ENCODE measurements at places on chromosomes 16 and 17. TPM values are rescaled to one million over a fixed set of nuclear protein-coding genes. Genes with fewer than 3 reads are reported as not detected.

The OR1F1 gene
- total RNA-seq: not detected

DNA sequence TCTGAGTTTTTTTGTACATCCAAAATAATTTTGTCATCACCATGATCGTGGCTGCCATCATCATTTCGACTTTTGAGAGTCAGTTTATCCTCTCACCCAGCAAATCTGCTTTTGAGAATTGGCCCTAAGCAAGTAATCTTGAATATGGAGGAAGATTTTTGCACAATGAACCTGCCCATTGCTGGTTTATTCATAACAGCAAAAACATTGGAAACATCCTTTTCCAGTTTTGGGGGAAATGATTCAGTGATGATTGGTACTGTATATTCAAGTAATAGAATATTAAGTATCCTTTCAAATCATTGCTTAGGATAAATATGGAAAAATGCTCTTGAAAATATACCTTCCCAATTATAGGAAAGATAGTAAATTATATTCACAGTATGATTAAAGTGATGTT lies 53.1 kb downstream of the PRKCA start:
- no peak for DNase-seq

GRCh38 chr17:39706921-39707337 lies 7.1 kb downstream of the ERBB2 start:
- DNase-seq: no peak

- no peak for DNase-seq
Measured at GRCh38 chr16:77823067-77823466, 34.7 kb downstream of the VAT1L start.

- DNase-seq: peak; percentile 97
Measured at GRCh38 chr16:27374804-27375425, 27.1 kb upstream of the IL21R start.

GRCh38 chr16:10114409-10114808 lies 67.8 kb downstream of the GRIN2A start:
- no peak for DNase-seq

DNA sequence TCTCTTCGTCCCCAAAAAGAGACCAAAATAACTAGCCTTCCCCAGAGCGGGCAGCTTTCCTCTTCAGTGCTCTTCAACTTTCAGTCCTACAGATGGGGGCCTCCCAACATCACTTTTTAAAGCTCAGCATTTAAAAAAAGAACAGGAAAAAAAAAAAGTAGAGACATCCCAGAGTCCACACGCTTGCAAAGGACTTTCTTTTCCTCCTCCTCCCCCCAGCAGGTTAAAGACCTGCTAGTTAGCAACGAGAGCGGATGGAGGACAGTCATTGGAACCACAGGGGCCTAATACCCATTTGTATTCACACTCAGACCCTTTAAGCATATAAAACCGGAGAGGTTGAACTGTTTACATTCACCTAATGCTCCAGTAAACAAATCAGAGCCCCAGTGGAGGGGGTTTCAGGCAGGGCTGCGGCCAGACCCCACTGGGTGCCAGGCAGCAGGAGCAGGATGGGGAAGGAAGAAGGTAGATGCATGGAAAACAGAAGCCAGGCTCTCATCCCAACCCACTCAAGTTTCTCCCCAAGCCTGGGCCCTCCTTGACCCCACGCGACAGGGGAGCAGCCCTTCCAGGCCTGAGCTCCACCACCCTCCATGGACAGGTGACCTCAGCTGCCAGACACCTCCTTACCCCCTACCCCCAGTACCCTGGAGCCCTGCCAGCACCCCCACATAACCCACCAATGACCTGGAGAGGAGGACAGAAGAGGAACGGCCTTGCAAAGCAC lies 15.2 kb downstream of the ZFHX3 start:
- DNase-seq: no peak

DNA sequence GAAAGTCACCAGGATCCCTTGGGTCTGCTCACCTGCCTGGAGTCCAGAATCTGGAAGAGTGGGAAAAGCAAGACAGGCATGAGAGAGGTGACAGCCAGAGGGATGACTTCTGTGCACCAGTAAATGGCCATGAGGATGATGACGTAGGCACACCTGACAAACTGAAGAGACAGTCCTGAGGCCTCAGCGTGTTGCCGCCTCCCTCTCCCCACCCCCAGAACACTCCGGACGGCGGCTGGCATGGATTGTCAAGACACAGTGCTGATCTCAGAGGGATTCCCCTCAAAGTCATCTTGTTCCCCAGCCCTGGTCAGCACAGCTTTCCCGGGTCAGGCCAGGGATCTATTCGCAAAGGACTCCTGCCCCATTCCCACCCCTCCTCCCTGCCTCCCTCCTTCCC lies 6.2 kb downstream of the SLC13A5 start:
- DNase-seq: no peak

GRCh38 chr16:90008708-90009145 lies 10.5 kb downstream of the DBNDD1 start:
- no peak for DNase-seq

DNA sequence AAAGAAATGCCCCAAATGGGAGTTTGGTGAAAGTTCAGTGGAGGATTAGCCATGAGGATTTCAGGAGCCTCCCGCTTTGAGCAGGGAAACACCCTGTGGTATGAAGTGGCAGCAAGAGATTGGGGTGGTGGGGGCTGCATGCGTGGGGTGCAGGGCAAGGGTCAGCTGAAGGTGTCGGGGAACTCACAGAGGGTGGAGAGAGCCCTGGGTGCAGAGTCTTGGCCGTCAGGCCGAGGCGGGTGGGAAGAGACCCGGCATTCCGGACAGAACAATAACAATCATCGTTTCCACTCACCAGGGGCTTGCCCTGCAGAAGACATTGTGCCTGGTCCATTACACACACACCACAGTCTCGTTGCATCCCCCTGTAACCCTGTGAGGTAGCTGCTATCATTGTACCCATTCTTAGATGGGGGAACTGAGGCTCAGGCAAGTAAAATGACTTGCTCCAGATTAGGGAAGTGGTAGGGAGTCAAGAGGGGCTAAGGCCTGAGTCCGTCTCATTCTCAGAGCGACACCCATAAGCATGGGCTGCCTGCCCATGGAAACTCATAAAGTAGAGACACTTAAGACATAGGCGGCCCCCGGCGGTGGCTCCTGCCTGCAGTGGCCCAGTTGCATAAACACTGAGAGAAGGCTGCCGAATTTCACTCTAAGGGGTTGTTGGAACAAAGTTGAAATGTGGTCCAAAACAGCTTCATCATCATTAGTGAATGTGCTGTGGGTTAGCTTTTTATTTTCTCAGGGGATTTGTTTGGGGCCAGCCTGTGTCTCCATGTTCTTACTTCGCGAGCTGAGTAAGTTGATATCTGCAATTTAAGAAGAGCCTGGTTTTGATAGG lies 93.3 kb downstream of the CMIP start:
- peak; percentile 25 for DNase-seq
